ENCODE measurements at places on chromosomes 1 and 21.

DNA sequence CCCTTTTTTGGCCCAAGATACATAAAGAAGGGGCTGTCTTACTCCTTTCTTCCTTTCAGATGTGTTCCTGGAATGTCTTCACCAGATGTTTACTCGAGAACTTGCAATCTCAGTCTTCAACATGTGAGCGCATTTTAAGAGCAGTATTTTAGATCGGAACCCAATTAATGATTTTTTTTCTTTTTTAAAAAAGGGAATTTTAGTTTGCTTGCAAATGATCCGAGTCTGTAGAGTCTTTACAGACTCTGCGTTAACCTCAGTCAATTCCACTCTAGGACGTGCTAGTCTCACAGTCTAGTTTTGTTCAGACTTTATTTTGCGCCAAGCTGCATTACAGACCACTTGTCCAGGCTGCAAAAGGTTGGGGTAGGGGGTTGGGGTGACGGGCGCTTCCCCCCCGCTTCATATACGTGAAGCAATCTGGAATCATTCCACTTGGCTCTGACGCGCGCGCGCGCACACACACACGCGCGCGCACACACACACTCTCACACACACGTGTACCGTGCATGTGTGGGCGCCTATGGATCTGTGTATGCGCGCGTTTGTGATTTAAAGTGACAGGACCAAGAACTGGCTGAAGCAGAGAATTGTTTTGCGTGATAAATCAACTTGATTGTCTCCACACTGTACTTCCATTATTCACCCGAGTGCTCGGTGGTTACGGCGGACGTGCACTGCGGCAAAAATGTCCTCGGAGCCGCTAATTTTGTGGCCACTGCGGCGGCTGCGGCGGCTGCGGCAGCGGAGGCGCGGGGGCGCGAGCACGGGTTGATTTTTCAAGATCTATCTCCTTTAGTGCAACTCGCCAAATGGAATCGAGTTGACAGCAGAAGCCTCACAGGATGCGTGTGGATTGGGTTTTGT lies 25.6 kb upstream of the NFIA start:
- DNase-seq = peak; percentile 77

DNA sequence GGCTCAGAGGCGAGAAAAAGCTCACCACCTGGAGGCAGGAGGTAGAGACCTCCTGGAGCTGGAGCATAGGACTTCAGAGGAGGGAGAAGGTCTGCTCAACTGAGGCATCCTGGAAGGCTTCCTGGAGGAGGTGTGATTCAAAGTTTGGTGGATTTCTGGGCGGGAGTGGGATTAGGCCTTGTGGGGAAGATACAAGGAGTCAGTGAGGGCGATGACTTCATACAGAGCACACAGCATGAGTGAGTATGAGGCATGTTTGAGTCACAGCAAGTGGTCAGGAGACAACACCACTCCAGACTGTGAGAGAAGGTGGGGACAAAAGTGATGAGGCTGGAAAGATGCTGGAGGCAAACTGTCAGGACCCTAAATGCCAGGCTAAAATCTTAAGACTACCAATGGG lies 77.6 kb downstream of the MATN1 start:
- no peak for DNase-seq

DNA sequence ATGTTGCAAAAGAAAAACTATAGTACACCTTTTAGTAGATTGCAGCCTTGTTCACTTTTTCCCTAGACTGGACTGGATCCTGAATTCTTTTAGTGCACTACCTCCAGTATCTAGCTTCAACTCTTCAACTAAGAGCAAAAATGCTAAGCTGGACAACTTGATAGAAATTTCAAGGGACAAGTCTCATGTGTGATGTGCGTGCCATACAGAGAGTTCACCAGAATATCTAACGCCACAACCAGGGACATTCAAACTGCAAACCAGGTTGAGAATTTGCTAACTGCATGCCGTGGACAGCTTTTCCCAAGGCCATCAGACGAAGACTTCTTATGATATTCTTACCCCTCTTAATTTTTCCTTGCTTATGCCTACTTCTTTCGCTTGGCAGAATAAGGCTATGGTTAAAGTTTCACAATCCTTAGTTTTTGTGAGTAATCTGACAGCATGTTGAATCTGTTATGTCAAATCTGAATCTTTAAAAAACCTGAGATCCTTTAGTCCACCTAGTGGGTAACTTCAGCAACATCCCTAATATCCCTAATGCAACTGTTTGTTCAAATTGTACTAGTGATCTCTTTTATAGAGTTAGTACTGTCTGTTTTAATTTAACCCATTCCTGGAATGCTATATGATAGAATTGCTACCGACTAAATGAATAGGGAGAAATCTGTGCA lies 66.4 kb downstream of the DDAH1 start:
- no peak for DNase-seq

DNA sequence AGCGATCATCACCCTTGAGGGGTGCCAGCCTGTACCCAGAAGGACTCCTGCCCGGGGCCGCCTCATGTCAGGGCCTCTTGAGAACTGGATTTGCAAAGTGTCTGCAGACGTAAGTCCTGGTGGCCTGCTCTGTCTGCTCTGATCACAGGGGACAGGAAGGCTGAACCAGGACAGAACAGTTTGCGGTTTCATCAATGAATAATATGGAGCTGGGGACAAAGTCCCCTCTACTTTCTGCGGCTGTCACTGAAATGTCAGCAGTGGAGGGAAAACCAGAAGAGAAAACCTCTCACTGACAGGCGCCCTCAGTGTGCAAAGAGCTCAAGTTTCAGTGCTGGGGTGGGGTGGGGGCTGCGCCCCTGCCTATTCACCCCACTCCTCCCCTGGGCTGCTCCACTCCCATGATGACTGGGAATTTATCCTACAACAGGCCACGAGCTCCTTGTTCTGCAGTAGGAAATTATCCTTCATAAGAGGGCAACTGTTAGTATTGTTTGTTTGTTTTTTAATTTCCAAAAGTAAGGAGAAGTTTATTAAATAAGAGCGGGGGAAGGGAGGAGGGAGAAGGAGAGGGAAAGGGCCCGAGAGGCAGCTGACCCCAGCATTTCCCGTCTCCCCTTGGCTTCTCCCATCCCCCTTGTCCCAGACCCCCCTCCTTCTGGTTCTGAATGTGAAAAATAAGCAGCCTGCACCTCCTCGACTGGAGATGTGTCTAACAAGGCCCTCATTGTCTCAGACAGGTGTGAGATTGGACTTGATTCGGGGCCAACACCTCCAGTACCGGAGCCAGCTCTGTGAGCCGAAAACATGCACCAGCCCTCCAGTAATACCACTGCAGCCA lies 149.2 kb downstream of the CLIC6 start:
- DNase-seq = no peak

- DNase-seq = no peak
These were observed 55.7 kb downstream of the PLEKHA6 start for GRCh38 chr1:204304067-204304466.

DNA sequence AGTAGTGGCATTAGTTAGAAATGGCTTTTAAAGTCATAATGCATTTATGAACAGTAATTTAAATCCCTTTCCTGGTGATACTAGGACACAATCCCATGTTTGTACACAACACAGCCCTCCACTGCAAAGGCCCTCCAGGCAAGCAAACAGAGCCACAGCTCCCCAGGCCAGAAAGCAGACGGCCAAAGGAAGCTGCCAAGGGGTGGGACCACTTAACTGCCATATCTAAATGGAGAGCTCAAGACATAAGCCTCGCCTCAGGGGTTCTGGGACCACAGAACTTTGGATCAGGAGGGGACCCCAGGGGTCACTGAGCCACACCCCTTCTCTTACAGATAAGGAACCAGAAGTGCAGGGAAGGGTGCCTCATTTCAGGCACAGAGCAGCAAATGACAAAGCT lies 189.7 kb downstream of the KCNH1 start:
- no peak for DNase-seq

DNA sequence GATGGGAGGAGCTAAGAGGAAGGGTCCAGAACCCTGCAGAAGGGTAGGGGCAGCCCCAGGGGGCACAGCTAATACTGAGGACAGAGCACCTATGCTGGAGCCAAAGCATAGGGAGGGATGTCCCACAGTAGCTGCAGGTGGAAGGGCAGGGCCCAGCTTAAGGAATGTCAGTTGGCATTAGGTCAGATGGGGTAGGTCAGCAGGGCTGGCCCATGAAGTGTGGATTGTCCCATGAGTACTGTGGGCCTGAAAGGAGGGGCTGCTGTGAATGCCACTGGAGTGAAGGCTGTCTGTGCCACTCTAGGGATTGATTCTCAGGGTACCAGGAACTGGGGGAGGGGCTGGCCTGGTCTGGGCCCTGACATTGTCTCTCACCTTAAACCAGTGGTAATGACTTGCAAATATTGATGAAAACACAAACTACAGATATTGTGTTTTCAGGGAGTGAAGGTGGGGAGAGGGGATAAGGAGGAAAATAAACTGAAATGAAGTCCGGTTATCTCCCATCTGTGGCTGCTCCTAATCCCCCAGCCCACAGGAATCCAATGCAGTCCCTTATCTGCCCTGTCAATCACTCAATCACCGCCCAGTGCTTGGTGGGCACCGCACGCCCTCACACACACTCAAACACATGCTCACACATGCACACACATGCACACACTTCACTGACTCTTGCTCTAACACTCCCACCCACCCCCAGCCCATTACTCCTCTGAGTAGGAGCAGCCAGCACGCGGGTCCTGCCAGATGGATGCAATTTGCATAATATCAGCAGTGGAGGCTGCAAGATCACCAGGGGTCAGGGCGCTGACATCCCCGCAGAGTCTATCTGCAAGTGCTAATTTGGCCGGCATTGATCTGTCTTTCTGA lies 27.8 kb downstream of the DMAP1 start:
- no peak for DNase-seq

- DNase-seq = no peak
These were observed 56.6 kb downstream of the RYR2 start for GRCh38 chr1:237098541-237098940.

- DNase-seq = no peak
These were observed 286.7 kb downstream of the HLX start for GRCh38 chr1:221165839-221166500.

GRCh38 chr1:43235451-43236121 lies 34.2 kb upstream of the TMEM125 start:
- DNase-seq = no peak

- no peak for DNase-seq
These were observed 66.8 kb upstream of the BCL10 start for GRCh38 chr1:85343213-85343611.

GRCh38 chr1:236869911-236870310 lies 74.8 kb downstream of the MTR start:
- no peak for DNase-seq

DNA sequence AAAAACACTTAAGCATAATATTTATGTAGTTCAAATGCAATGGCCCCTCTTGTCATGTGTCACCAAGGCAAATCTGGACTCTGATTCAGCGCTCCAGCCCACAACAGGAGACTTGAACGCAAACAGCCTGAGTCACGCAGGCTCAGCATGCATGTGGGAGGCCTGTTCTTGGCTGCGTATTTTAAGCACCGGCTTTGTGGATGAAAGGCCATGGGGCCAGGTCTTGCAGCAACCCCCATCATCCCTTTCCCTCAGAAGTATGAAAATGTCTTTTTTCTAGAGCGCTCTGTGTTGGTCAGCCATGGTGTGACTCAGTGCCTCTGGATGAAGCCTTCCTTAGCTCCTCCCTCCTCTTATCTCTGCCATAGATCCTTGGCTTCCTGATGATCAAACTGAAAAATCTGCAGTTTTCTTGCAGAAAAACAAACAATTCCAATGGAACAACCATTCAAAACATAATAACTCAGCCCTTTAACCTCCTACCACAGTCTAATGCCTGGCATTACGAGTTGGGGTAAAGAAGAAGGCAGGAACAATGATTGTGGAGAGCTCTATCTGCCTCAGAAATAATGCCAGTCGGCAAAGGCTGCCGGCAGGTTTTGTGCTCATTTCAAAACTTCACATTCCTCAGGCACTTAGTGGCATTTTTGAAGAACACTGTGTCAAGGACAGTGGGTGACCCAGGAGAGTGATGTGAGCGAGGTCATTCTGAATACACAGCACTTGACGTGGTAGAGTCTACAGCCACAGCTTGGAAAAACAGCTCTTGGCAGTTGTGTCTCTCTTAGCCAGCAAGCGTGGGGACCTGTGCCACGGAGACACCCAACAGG lies 167.5 kb downstream of the CLIC6 start:
- DNase-seq = peak; percentile 85
